Spinal cord (tissue), 10 donors: ENCODE measurements at places on chromosomes 4 and X.

DNA sequence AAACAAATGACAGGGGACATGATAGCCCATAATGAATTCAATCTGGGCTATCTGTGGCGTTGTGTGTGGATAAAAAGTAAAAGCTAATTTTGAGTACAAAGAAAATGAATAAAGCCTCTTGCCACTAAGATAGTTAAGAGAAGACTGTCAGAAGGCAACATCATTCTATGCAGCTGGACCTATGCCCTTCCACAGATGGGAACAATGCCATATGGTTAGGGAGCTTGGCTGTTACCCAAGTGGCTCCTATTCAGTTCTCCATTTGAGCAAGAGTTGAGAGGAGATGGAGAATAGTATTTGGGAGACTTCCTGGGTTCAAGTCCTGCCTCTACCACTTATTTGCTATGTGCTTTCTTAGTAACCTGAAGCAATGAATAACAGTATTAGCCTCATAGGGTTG lies 107.7 kb downstream of the ANXA3 start:
- H3K4me1 ChIP-seq = no peaks in the 10 kb centered on the region
- no peak overlapping the region for H3K4me3 ChIP-seq
- no peaks in the 10 kb centered on the region for H3K36me3 ChIP-seq
- H3K27me3 ChIP-seq = no peaks in the 10 kb centered on the region
- no peak for DNase-seq

DNA sequence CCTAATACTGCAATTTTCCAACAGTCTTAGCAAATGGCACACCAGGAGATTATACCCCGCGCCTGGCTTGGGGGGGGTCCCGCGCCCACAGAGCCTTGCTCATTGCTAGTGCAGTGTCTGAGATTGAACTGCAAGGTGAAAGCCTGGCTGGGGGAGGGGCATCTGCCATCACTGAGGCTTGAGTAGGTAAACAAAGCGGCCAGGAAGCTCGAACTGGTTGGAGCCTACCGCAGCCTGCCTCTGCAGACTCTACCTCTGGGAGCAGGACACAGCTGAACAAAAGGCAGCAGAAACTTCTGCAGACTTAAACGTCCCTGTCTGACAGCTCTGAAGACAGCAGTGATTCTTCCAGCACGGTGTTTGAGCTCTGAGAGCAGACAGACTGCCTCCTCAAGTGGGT lies 172.8 kb upstream of the NAP1L5 start:
- no peaks in the 10 kb centered on the region for H3K27me3 ChIP-seq
- no peak overlapping the region for H3K4me3 ChIP-seq
- H3K4me1 ChIP-seq = no peaks in the 10 kb centered on the region
- H3K27ac ChIP-seq = no peak overlapping the region

- no peak for DNase-seq
- no peaks in the 10 kb centered on the region for H3K27me3 ChIP-seq
- no peak overlapping the region for H3K27ac ChIP-seq
- no peak overlapping the region for H3K4me3 ChIP-seq
Measured at GRCh38 chrX:41198410-41198809, 113.2 kb downstream of the USP9X start.

DNA sequence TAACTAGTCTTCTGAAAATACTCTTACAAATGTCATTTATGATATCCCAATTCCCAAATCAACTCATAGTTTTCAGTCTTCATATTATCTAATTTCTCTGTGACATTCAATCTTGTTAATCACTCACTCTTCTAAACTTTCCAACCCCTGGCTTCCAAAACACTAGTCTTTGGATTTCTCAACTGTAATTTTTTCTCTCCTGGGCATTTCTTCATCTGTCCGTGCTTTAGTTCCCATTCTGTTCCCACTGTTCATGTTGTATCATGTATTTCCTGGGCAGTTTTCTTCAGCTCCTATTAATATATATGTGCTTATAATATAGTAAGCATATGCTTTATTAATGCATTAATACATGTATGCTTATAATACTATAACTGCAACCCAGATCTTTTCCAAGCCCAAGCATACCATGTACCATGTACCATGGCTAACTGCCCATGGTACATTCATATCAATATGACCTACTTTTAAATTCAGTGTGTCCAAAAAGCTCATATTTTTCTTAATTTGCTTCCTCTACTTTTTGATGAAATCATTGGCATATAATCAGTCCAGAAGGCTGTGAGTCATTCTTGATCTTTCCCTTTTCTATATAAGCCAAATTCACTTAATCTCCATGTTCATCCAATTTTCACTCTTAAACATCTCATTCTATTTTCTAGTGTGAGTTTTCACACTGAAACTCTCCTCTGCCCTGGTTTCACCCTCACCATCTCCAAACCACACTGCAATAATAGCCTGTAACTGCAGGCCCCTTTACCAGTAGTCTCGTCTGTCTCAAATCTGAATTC lies 21.3 kb upstream of the GK2 start:
- no peak overlapping the region for H3K27ac ChIP-seq
- H3K36me3 ChIP-seq = no peaks in the 10 kb centered on the region
- no peaks in the 10 kb centered on the region for H3K27me3 ChIP-seq
- H3K4me1 ChIP-seq = no peaks in the 10 kb centered on the region
- no peak overlapping the region for H3K4me3 ChIP-seq

- H3K4me1 ChIP-seq = no peaks in the 10 kb centered on the region
- H3K36me3 ChIP-seq = no peaks in the 10 kb centered on the region
- H3K4me3 ChIP-seq = no peak overlapping the region
- no peaks in the 10 kb centered on the region for H3K27me3 ChIP-seq
- H3K27ac ChIP-seq = no peak overlapping the region
- DNase-seq = no peak
Measured at GRCh38 chr4:66430856-66431255, 760.6 kb upstream of the EPHA5 start.

DNA sequence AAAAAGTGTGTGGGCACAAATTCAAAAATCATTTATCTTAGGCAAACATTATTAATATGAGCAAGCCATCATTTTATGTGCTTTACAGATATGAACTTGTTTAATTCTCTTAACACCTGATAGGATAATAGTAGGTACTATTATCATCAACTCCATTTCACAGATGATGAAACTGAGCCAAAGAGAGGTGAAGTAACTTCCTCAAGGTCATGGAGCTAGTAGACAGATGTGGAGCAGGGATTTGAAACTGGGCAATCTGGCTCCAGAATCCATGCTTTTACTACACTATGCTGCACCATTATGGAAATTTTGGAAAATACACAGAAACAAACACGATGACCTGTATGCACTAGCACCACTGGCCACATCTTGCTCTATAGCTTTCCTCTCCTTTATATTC lies 1.0 kb upstream of the PIN4 start:
- H3K4me3 ChIP-seq = no peak overlapping the region
- no peak for DNase-seq
- H3K27ac ChIP-seq = peak overlapping the region; percentile 89

- H3K27ac ChIP-seq = peak overlapping the region; percentile 67
- DNase-seq = no peak
- no peaks in the 10 kb centered on the region for H3K27me3 ChIP-seq
- H3K4me3 ChIP-seq = peak overlapping the region; percentile 85
- peaks cover 4% of the 10 kb centered on the region for H3K4me1 ChIP-seq
Measured at GRCh38 chr4:54063229-54063628, 1.2 kb downstream of the CHIC2 start.

GRCh38 chr4:133247861-133248260 lies 98.8 kb downstream of the PCDH10 start:
- no peak overlapping the region for H3K27ac ChIP-seq
- DNase-seq = no peak
- no peaks in the 10 kb centered on the region for H3K4me1 ChIP-seq
- H3K4me3 ChIP-seq = no peak overlapping the region

DNA sequence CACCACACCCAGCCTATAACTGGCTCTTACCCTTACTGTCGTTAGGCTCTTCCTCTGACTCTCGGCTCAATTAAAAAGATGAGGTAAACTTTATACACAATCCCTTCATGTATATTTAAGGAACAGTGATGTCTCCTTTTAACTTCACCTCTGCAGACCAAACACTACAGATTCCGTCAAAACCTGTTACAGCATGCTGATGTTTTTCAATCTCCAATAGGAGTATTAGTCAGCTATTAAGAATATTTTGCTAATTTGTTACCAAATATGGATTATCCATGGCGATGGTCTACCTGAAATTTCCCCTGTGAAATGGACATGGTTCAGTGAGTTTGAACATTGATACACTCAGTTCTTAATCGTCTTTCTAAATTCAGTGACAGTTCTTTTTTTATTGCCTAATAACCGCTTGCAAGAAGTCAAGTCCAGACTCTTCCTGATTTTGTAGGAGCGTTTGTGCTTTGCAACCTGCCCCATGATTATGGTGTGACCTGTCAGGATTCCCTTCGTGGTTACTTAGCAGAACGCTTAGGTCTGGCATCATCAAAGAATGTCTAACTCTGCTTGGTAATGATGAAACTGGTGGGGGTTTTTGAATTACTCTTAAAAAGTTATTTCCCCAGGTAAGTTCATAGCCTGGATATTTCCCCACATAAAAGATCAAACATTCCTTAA lies 72.2 kb upstream of the STOX2 start:
- H3K36me3 ChIP-seq = no peaks in the 10 kb centered on the region
- H3K27ac ChIP-seq = no peak overlapping the region
- no peak for DNase-seq
- H3K4me3 ChIP-seq = no peak overlapping the region

DNA sequence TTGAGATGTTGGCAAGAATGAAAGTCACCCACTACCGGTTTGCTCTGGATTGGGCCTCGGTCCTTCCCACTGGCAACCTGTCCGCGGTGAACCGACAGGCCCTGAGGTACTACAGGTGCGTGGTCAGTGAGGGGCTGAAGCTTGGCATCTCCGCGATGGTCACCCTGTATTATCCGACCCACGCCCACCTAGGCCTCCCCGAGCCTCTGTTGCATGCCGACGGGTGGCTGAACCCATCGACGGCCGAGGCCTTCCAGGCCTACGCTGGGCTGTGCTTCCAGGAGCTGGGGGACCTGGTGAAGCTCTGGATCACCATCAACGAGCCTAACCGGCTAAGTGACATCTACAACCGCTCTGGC lies 12.3 kb downstream of the RPL9 start:
- peaks cover 2% of the 10 kb centered on the region for H3K27me3 ChIP-seq
- no peak for DNase-seq
- H3K36me3 ChIP-seq = peaks cover 9% of the 10 kb centered on the region
- H3K4me1 ChIP-seq = peaks cover 12% of the 10 kb centered on the region
- H3K27ac ChIP-seq = no peak overlapping the region

DNA sequence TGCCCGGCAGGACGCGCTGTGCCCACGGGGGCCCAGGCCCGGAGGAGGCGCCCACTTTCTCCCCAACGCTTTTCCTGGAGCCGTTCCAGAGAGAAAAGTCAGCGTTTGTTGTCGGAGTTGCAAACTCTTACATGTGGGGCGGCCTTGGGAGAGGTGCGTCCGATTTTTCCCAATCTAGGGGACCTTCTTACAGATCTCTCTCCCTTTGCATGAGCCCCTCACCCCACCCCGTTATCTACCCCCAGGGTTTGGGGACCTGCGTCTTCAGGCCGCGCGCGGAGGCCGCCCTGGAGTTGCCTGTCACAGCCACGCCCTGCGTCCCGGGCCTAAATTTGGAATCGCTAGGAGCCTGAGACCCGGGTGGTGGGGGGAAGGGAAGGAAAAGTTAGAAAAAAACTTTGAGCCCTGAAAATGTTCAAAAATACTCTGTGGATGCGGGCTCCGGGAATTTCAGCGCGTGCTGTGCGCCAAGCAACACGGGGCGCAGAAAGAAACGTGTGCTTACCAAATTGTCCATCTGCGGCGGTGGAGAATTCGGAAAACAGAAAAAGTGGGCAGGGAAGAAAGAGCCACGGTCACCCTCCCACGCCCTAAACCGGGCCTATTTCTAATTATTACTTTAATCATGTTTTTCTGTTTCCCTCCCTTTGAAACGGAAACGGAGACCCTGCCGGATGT lies 587 bp downstream of the CD99 start:
- peak overlapping the region; percentile 17 for H3K27ac ChIP-seq
- H3K4me1 ChIP-seq = peaks cover 34% of the 10 kb centered on the region
- peak; percentile 47 for DNase-seq
